ENCODE measurements at places on chromosomes 3 and 15. TPM values are rescaled to one million over a fixed set of nuclear protein-coding genes. Genes with fewer than 3 reads are reported as not detected.

- H3K4me1 ChIP-seq, result peaks cover 35% of the 10 kb centered on the region
- H3K36me3 ChIP-seq, result no peaks in the 10 kb centered on the region
- no peak for DNase-seq
- H3K27me3 ChIP-seq, result no peaks in the 10 kb centered on the region
- no peak overlapping the region for H3K4me3 ChIP-seq
Observed at GRCh38 chr3:191383124-191383523, 52.8 kb upstream of the UTS2B start.

- H3K4me3 ChIP-seq, result no peak overlapping the region
- no peak overlapping the region for H3K27ac ChIP-seq
- H3K36me3 ChIP-seq, result no peaks in the 10 kb centered on the region
- no peak for DNase-seq
Observed at GRCh38 chr3:71890356-71890931, 105.5 kb upstream of the PROK2 start.

- no peaks in the 10 kb centered on the region for H3K4me1 ChIP-seq
- no peak overlapping the region for H3K27ac ChIP-seq
- H3K4me3 ChIP-seq, result no peak overlapping the region
Observed at GRCh38 chr15:91385311-91385710, 285.3 kb downstream of the SV2B start.

DNA sequence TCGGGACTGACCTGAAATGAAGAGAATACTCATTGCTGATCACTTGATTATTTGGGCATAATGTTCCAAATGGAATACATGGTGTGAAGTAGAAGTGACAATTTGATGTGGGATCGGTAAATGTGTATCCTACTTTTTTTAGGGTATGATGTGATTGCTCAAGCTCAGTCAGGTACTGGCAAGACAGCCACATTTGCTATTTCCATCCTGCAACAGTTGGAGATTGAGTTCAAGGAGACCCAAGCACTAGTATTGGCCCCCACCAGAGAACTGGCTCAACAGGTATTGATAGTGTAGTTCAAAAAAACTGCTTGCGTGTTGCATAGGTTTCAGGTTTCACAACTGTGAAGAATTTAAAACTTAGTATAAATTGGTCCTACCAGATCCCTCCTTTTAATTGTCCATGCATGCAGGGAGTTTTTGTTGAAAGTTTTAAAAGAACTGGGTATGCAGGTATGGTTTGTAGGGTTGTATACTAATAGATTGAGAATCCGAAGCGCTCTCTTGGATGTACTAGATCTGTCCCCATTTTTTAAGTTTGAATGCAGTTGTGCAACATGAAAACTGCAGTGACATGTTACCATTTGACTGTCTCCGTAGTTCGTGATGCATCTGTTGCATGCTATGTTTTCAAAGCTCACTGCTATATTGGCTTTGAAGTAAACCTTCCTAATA, 1.6 kb downstream of the EIF4A2 start:
- no peaks in the 10 kb centered on the region for H3K27me3 ChIP-seq
- no peak overlapping the region for H3K27ac ChIP-seq
- H3K36me3 ChIP-seq, result no peaks in the 10 kb centered on the region
- peaks cover 23% of the 10 kb centered on the region for H3K4me1 ChIP-seq

- H3K27me3 ChIP-seq, result no peaks in the 10 kb centered on the region
- no peak overlapping the region for H3K4me3 ChIP-seq
- H3K36me3 ChIP-seq, result no peaks in the 10 kb centered on the region
- no peaks in the 10 kb centered on the region for H3K4me1 ChIP-seq
Observed at GRCh38 chr3:114011059-114011797, 45.1 kb downstream of the CCDC191 start.

DNA sequence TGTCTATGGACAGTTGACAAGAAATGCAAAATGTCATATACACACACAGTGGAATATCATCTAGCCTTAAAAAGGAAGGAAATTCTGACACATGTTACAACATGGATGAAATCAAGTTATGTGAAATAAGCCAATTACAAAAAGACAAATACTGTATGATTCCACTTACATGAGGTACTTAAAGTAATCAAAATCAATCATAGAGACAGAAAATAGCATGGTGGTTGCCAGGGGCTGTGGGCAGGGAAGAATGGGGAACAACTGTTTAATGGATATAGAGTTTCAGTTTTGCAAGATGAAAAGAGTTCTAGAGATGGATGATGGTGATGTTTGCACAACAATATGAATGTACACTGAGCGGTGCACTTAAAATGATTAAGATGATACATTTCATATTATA, 613.8 kb upstream of the ZNF385D start:
- H3K27ac ChIP-seq, result no peak overlapping the region
- H3K4me3 ChIP-seq, result no peak overlapping the region
- H3K27me3 ChIP-seq, result no peaks in the 10 kb centered on the region
- H3K36me3 ChIP-seq, result no peaks in the 10 kb centered on the region
- H3K4me1 ChIP-seq, result no peaks in the 10 kb centered on the region

- H3K27me3 ChIP-seq, result no peaks in the 10 kb centered on the region
- no peak for DNase-seq
- no peaks in the 10 kb centered on the region for H3K4me1 ChIP-seq
- no peak overlapping the region for H3K4me3 ChIP-seq
- H3K36me3 ChIP-seq, result no peaks in the 10 kb centered on the region
Observed at GRCh38 chr3:242602-243355, 46.2 kb downstream of the CHL1 start.

GRCh38 chr3:41029356-41029755, 169.9 kb upstream of the CTNNB1 start:
- H3K27ac ChIP-seq, result no peak overlapping the region
- H3K4me1 ChIP-seq, result peaks cover 8% of the 10 kb centered on the region
- DNase-seq, result no peak
- H3K4me3 ChIP-seq, result no peak overlapping the region

DNA sequence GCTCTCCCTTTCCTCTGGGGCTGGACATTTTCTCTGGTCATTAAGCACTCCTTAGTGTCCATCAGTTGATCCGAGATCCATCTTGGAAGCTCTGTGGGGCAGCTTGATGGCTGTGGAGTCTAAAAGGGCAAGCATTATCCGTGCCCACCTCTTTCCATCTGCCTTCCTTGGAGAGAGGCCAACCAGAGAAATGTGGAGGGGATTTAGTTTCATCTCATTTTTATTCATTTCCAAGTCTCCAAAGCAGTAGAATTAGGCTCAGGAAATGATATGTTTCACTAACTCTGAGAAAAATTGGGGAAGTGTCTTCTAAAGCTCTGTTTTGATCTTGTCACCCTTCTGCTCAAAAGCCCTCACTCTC, 95.9 kb upstream of the KLHL25 start:
- H3K27me3 ChIP-seq, result no peaks in the 10 kb centered on the region
- H3K4me3 ChIP-seq, result no peak overlapping the region
- DNase-seq, result no peak

GRCh38 chr3:142647856-142648255, 51.7 kb downstream of the PLS1 start:
- no peak for DNase-seq
- H3K36me3 ChIP-seq, result no peaks in the 10 kb centered on the region
- no peak overlapping the region for H3K4me3 ChIP-seq
- no peaks in the 10 kb centered on the region for H3K4me1 ChIP-seq
- H3K27ac ChIP-seq, result no peak overlapping the region
- H3K27me3 ChIP-seq, result no peaks in the 10 kb centered on the region

- no peaks in the 10 kb centered on the region for H3K36me3 ChIP-seq
- no peaks in the 10 kb centered on the region for H3K27me3 ChIP-seq
- peaks cover 8% of the 10 kb centered on the region for H3K4me1 ChIP-seq
- H3K4me3 ChIP-seq, result peak overlapping the region; percentile 5
Observed at GRCh38 chr3:193869221-193870201, 266.4 kb upstream of the HES1 start.

DNA sequence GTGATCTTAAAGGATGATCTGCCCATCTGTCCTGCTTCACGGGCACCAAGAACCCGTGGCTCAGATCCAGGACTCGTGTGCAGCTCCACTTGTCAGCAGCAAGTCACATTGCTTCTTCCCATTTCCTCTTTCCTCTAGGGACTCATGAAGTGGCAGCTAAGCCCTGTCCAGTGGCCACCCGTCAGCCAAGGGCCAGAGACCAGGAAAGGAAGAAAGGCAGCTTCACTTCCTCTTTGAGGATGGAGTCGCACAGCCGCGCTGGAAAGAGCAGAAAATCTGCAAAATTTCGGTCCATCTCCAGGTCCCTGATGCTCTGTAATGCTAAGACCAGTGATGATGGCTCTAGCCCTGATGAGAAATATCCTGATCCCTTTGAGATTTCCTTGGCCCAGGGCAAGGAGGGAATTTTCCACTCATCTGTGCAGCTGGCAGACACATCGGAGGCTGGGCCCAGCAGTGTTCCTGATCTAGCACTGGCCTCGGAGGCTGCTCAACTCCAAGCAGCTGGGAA, 28.5 kb downstream of the IL16 start:
- H3K36me3 ChIP-seq, result no peaks in the 10 kb centered on the region
- peak overlapping the region; percentile 74 for H3K27ac ChIP-seq
- H3K4me1 ChIP-seq, result peaks cover 9% of the 10 kb centered on the region
- no peaks in the 10 kb centered on the region for H3K27me3 ChIP-seq

GRCh38 chr15:78264304-78265136, at the start of gene DNAJA4:
Gene DNAJA4, plus strand, starts transcription at chr15:78264562. Its CDS starts 202 bp downstream, at chr15:78264764.
- H3K4me1 ChIP-seq, result peaks cover 11% of the 10 kb centered on the region
- peak within 1 kb of the TSS; percentile 83 for H3K4me3 ChIP-seq
- no peaks in the 10 kb centered on the region for H3K27me3 ChIP-seq
- H3K27ac ChIP-seq, result peak within 1 kb of the TSS; percentile 68
- H3K36me3 ChIP-seq, result no peaks in the 10 kb centered on the region

DNA sequence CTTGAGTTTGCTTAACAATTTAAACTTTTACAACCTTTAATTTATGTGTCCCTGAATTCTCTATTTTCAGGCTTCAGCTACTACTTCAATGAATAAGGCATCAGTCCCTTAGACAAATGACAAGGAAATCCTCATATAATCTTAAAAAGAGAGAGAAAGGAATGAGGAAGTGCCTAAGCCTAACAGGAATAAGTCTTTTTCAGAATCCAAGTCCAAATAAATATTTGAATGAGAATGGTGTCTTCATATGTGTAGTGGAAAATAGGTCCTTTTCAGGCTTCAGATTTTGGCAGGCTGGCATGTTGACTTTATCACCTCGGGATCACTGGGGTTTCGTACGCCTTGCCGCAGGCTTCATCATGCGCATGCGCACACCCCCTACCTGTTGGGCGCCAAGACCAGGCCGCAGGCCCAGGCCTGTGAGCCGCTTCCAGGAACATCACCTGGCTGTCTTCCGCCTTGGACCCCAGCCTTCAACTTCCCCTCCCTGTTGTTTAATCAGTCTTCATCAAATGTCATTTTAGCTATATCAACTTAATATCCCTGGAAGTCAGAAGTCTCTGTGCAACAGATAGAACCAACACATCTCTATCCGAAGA, 334.5 kb downstream of the SOX2 start:
- H3K36me3 ChIP-seq, result no peaks in the 10 kb centered on the region
- no peak overlapping the region for H3K27ac ChIP-seq
- no peak overlapping the region for H3K4me3 ChIP-seq
- H3K4me1 ChIP-seq, result no peaks in the 10 kb centered on the region

- peak within 1 kb of the TSS; percentile 81 for H3K4me3 ChIP-seq
- H3K36me3 ChIP-seq, result no peaks in the 10 kb centered on the region
- H3K4me1 ChIP-seq, result peaks cover 10% of the 10 kb centered on the region
- peak within 1 kb of the TSS; percentile 88 for H3K27ac ChIP-seq
Observed at GRCh38 chr3:69013253-69014021, at the start of gene EOGT. Gene EOGT, minus strand, starts transcription at chr3:69013684. Its CDS starts 3,838 bp downstream, at chr3:69009846.

GRCh38 chr3:183638101-183638852, 2.9 kb downstream of the KLHL24 start:
- H3K27ac ChIP-seq, result no peak overlapping the region
- no peak overlapping the region for H3K4me3 ChIP-seq
- H3K36me3 ChIP-seq, result no peaks in the 10 kb centered on the region
- DNase-seq, result no peak

DNA sequence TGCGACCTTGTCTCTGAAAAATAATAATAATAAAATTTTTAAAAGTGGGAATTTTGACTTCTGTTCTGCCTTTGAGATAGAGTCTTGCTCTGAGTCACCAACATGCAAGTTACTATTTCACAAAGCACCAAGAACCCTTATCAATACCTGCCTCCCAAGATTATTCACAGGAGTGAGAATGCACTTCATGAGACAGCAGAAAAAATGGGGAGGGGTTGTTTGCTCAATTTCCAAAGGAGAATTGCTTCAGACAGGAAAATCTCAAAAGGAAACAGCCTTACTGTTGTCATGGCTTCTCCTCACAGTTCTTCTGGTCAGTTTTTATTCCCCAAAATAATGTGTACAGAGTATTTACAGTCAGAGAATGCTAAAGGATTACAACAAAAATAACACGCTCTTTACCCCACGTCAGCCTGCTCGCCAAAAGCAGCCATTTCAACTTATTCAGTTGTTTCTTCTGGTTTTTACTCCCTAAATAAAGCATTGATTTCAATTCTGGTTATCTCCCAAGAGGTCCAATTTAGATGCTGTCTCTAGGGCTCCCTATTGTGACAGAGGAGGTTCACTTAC, 89.0 kb downstream of the PPCDC start:
- no peaks in the 10 kb centered on the region for H3K4me1 ChIP-seq
- H3K27me3 ChIP-seq, result no peaks in the 10 kb centered on the region
- H3K36me3 ChIP-seq, result no peaks in the 10 kb centered on the region
- H3K4me3 ChIP-seq, result no peak overlapping the region
- no peak overlapping the region for H3K27ac ChIP-seq
- DNase-seq, result no peak

Gene ITIH3
- 6.3 TPM for total RNA-seq

Gene PDIA5
- 76.0 TPM for total RNA-seq

Gene TRPM1
- total RNA-seq, result 3.6 TPM

Gene AGBL1
- 0.37 TPM for total RNA-seq

Gene FSD2
- 0.19 TPM for total RNA-seq

Gene MAP1A
- 19.1 TPM for total RNA-seq

Gene EMC7
- 74.6 TPM for total RNA-seq

Gene CCDC54
- 33.9 TPM for total RNA-seq
